Right lung (tissue), 10 donors: ENCODE measurements at places on chromosomes 5 and 9. TPM values are rescaled to one million over a fixed set of nuclear protein-coding genes. Genes with fewer than 3 reads are reported as not detected.
A peak's percentile ranks its signal among the peaks of the same experiment; 100 is the strongest.

Gene CAST
- polyA plus RNA-seq: 165 TPM

Gene CCDC69
- 8.5 TPM for polyA plus RNA-seq

Gene MTX3
- 35.4 TPM for polyA plus RNA-seq

GRCh38 chr5:74206579-74207550 lies 433.7 kb downstream of the ENC1 start:
- DNase-seq: peak; percentile 46

GRCh38 chr5:71587766-71588532 lies 809 bp downstream of the MCCC2 start:
- DNase-seq: no peak

DNA sequence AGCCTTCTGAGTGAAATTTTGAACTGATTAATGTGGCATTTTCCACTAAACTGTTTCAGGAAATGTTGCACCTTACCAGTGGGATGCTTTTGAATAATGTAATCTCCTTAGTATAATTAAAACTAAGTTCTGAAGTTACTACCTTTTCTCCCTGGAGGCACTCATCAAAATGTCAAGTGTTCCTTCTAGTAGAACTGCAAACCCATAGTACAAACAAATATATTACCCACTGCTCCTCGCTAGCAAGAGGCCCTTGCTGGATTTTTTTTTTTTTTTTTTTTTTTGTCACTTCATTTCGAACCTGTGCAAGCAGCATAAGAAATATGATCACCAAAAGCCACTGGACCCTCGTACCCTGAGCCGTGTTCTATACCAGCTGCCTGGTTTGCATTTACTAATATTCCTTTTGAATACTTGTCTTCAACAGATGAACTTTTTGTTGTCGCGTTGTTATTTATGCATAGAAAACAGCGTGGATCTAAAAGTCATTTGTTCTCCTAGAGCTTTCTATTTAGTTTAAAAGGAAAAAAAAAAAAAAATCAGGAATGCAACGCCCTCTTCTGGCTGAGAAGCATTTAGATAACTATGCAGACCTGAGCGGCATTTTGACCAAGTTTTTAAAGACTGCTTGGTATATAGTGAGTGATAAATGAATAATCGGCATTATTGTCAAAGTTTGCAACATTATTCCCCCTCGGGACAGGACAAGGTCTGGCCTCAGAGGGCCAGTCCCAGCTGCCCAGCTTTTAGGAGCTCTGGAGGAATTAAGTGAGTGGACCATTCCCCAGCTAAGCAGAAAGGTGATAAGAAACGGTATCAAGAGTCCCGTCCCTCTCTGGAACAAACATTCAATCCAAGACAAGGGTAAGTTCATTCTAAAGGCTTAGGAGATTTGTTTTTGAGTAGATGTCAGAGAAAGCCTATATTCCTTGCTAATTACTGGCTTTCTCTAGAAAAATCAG lies 162.5 kb upstream of the KIF2A start:
- DNase-seq: peak; percentile 31

GRCh38 chr9:32350682-32351081 lies 33.8 kb upstream of the ACO1 start:
- DNase-seq: peak; percentile 12

DNA sequence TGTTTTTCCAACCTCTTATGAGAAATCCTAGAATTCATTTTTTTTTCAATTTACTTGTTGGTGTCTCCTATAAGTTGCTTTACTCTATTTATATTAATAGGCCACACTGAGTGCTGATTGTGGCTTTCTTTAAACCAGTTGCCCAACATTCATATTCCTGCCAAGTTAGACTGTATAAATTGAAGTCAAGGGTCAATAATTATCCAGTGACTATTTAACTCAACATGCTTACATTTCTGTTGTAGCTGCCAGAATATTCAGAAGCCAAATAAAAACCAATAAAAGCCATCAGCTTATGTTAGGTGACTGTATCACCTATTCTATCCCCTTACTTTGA lies 169.0 kb downstream of the PTPRD start:
- DNase-seq: no peak

DNA sequence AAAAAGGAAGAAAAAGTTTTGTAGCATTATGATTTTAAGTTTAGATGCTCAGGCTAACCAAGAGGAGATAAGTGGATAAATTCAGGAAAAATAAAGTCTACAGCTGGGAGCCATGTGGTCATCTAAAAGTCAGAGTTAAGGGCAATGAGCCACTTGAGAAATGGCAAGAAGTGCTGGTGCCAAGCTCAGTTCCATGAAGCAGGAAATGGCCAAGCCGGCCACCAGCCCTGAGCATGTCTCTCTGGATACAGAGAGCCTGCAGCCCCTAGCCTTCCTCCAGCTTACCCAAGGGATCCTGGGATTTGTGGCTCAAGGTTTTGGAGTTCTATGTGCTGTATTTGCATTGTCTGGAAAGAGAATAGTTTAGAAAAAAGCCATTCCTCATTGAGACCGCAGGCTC lies 12.2 kb upstream of the S1PR3 start:
- no peak for DNase-seq

- DNase-seq: no peak
Measured at GRCh38 chr5:180178531-180179441, 30.2 kb downstream of the RASGEF1C start.

DNA sequence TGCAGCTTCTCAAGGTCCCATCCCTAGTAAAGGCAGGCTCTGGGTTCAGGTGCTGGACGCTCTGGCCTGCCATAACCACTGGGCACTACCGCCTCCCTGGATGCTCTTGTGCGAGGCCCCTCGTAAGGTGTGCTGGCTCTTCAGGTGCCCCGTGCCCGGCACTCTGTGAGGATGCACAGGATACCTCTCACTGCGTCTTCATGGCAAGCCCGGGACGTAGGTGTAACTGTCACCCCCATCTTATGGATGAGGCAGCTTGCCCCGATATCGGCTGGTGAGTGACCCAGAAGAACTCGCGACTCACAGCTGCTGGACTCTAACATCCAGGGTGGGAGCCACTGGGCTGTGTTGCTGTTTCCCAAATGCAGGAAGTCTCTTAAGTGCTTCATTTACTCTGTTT lies 79.0 kb downstream of the GTF3C4 start:
- no peak for DNase-seq
